ENCODE measurements at places on chromosomes 4 and X. TPM values are rescaled to one million over a fixed set of nuclear protein-coding genes. Genes with fewer than 3 reads are reported as not detected.

DNA sequence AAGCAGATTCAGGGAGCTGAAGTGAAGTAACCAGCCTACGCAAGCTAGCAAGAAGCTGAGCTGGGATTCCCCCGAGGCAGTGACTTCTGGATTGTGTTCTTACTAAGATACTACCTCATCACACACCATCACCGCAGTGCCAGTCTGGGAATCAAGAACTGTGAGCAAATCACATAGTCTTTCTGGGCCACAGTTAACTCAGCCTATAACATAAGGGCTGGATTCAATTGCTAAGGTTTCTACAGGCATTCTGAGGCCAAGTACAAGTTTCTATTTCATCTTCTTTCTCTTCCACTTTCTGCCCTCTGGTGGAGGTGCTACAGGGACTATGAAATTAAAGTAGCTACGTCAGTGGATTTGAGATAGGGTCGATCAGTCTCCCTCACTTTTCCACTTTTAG is 1.4 kb upstream of the CORIN start:
- no peaks in the 10 kb centered on the region for H3K27me3 ChIP-seq
- peaks cover 14% of the 10 kb centered on the region for H3K4me1 ChIP-seq
- H3K4me3 ChIP-seq, result no peak overlapping the region
- H3K27ac ChIP-seq, result no peak overlapping the region
- no peak for DNase-seq

Gene TIMM17B
- total RNA-seq, result 66.6 TPM

DNA sequence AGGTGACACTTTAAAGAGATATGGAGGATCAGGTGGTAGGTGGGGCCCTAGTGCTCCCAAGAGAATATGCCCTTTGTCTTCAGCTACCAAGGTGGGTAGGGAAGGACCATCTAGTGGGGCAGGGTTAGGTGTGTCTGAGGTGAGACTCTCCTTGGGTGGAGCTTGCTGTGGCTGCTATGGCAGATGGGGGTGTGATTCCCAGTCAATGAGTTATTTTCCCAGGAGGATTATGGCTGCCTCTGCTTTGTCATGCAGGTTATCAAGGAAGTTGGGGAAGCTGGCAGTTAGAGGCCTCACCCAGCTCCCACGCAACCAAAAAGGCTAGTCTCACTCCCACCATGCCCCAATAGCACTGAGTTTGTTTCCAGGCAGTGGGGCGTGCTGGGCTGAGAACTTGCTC is 18.0 kb upstream of the SPIN2A start:
- no peak for DNase-seq
- H3K4me1 ChIP-seq, result no peaks in the 10 kb centered on the region
- H3K27me3 ChIP-seq, result no peaks in the 10 kb centered on the region
- H3K27ac ChIP-seq, result no peak overlapping the region
- H3K4me3 ChIP-seq, result no peak overlapping the region

- H3K36me3 ChIP-seq, result no peaks in the 10 kb centered on the region
- H3K27ac ChIP-seq, result no peak overlapping the region
- H3K4me3 ChIP-seq, result no peak overlapping the region
- no peaks in the 10 kb centered on the region for H3K4me1 ChIP-seq
- no peak for DNase-seq
Observed at GRCh38 chrX:40260146-40260747, 162.5 kb upstream of the BCOR start.

GRCh38 chr4:89814362-89814761 is 22.6 kb downstream of the SNCA start:
- H3K4me3 ChIP-seq, result no peak overlapping the region
- no peaks in the 10 kb centered on the region for H3K27me3 ChIP-seq
- no peak overlapping the region for H3K27ac ChIP-seq
- no peak for DNase-seq
- H3K36me3 ChIP-seq, result peaks cover 5% of the 10 kb centered on the region
- H3K4me1 ChIP-seq, result no peaks in the 10 kb centered on the region

DNA sequence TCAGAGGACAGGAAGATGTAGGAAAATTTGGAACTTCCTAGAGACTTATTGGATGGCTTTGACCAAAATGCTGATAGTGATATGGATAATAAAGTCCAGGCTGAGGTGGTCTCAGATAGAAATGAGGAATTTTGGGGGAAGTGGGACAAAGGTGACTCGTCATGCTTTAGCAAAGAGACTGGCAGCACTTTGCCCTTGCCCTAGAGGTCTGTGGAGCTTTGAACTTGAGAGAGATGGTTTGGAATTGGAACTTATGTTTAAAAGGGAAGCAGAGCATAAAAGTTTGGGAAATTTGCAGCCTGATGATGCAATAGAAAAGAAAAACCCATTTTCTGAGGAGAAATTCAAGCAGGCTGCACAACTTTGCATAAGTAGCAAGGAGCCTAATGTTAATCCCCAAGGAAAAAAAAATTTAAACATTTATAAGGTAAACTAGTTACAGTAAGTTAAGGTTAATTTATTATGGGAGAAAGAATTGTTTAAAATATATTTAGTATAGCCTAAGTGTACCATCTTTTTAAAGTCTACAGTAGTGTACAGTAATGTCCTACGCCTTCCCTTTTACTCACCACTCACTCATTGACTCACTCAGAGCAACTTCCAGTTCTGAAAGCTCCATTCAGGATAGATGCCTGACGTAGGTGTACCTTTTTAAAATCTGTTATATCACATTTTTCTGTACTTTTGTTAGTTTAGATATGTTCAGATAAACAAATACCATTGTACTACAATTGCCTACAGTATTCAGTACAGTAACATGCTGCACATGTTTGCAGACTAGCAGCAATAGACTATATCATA is 101.2 kb downstream of the FAM13A start:
- H3K27me3 ChIP-seq, result no peaks in the 10 kb centered on the region
- H3K4me3 ChIP-seq, result no peak overlapping the region

- H3K27me3 ChIP-seq, result no peaks in the 10 kb centered on the region
- H3K4me3 ChIP-seq, result no peak overlapping the region
- no peak overlapping the region for H3K27ac ChIP-seq
- DNase-seq, result no peak
- H3K36me3 ChIP-seq, result no peaks in the 10 kb centered on the region
Observed at GRCh38 chr4:40262077-40262528, 65.3 kb downstream of the RHOH start.

DNA sequence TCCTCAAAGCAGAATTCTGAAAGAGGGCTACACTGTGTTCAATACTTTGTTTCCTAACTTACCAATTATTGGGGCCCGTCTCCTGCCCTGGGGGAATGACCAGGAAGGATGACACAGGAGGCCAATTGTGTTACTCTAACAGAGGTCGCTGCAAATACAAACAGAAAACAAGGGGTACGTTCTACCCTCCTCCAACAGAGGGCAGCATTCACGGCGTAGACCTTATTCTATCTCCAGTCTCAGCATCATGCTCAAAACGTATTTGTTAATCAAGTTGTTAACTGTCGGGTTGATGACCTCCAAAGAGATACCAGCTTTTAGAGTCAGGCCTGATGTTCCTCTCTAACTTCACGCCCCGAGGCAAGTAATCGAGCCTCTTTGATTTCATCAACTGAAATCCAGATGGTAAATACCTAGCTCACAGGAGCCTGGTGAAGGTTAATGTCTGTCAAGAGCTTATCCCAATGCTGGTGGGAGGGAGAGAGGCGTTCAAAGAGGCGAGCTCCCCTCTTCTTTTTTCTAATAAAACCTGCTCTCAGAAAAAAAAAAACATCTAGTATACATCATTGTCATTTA is 181.0 kb upstream of the KCNIP4 start:
- H3K36me3 ChIP-seq, result no peaks in the 10 kb centered on the region
- no peak overlapping the region for H3K4me3 ChIP-seq
- no peaks in the 10 kb centered on the region for H3K27me3 ChIP-seq
- no peak for DNase-seq
- no peaks in the 10 kb centered on the region for H3K4me1 ChIP-seq
- H3K27ac ChIP-seq, result no peak overlapping the region

DNA sequence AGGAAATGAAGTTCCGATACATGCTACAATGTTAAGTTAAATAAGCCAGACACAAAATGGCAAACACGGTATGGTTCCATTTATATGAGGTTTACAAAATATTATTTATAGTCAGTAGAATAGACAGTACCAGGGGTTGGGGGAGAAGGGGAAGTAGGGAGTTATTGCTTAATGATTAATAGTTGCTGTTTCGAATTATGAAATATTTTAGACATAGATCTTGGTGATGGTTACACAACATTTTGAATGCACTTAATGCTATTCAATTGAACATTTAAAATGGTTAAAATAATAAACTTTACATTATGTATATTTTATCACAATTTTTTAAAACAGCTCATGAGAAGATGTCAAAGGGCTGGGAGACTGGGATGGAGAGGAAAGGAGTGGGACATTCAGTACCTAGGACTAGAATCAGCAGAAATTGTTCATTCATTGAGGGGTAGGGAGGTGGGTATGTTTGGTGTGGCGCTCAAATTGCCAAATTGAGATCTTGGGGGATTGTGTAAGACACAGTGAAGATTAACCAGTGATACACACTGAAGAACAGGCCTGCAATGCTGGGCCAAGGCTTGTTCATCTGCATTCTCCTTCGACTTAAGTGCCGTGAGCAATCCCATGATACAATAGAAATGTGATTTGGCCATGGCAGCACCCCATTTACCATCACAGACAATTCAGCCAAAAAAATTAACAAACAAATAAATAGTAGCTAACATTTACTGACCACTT is 165.6 kb upstream of the GALNT7 start:
- no peaks in the 10 kb centered on the region for H3K36me3 ChIP-seq
- DNase-seq, result no peak
- H3K27ac ChIP-seq, result no peak overlapping the region
- no peak overlapping the region for H3K4me3 ChIP-seq
- H3K4me1 ChIP-seq, result no peaks in the 10 kb centered on the region
- H3K27me3 ChIP-seq, result no peaks in the 10 kb centered on the region

Gene TLR2
- 44.6 TPM for total RNA-seq

Measured in tibial nerve (tissue), 4 donors.